ENCODE measurements at places on chromosomes 13 and 19.

GRCh38 chr13:75512253-75512652 lies 25.4 kb downstream of the COMMD6 start:
- DNase-seq: no peak

GRCh38 chr19:34232566-34233481 lies 21.5 kb upstream of the GARRE1 start:
- DNase-seq: no peak

DNA sequence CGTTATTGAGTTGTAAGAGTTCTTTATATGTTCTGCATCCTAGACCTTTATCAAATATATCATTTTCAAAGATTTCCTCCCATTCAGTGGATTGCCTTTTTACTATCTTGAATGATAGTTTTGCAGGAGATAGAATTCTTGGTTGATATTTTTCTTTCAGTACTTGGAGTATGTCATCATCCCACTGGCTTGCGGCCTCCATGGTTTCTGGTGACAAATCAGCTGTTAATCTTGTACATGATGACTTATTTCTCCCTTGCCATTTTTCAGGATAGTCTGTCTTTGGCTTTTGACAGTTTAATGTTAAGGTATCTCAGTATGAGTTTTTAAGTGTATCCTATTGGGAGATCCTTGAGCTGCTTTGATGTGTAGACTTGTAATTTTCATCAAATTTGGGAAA lies 8.5 kb downstream of the ZNF557 start:
- no peak for DNase-seq

DNA sequence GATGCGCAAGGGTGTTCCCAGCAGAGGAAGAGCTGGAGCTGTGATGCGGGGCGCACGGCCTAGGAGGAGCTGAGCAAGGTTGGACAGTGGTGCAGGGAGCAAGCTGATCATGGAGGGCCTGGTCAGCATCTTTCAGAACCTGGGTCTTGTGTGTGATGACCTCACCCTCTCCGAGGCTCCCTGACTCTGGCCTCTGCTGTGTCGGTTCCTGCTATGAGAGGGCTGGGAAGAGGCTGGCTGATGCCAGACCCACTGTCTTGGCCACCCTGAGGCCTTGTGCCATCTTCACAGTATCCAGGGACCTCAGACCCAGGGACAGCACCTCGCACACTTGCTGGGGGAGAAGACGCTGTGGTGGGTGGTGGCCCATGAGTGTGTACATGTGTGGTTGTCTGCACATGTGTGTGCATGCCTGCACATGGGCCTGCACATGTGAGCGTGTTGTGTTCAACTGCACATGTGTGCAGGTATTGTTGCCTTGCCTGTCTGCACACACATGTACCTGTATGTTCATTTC lies 16.5 kb upstream of the C13orf46 start:
- no peak for DNase-seq

DNA sequence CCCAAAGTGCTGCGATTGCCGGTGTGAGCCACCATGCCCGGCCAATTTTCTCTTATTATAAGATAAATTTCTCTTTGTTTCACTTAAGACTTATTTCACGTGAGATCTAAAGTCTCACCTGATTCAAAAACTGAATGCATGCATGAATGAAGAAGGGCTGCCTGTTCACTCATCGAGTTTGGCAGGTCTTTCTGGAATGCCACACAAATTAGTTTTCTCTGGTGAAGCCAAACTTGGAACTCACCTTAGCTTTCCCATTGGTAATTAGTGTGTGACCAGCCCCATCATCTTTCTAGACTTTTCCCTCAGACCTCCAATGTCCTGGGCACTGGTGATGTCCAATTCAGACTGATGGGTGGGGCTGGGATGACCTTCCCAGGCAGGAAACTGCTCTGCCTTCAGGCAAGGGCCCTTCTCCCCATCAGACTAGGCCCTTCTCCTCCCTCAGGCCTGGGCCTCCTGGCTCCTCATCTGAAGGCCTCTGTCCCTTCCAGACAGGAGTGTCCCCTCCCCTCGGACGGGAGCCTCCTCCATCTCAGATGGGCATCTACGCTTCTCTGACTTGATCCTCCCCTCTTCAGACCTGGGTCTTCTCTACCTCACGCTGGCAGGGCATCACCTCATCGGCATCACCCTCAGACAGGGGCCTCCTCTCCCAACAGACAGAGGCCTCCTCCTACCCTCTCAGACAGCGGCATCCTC lies 14.4 kb downstream of the C3 start:
- no peak for DNase-seq

DNA sequence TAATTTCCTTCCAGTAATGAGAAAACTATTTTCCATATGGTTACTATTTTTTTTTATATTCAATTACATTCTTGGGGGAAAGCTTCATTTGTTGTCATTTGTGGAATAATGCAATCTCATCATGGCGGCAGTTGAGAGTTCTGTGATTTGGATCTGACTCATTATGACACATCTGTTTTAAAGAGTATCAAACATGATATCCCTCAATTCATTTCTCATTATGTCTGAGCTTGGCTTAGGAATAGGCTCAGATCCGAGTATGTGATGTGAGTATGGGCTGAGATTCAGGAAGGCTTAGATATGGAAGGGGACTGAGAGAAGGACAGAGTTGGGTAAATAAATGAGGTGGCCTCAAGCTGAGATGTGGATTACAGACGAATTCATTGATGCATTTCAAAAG lies 64.4 kb downstream of the POSTN start:
- no peak for DNase-seq

- no peak for DNase-seq
Observed at GRCh38 chr19:47609906-47610894, 1.3 kb downstream of the BICRA start.

- no peak for DNase-seq
Observed at GRCh38 chr13:51804295-51805172, 571 bp upstream of the DHRS12 start.

- no peak for DNase-seq
Observed at GRCh38 chr13:33139184-33139583, 123.0 kb downstream of the KL start.

Measured in activated naive CD8-positive, alpha-beta T cell treated with anti-CD3 and anti-CD28 coated beads, Interleukin-2, amount 50 U/mL, for 16 hours (primary cell).